ENCODE measurements at places on chromosomes 7 and 10.

DNA sequence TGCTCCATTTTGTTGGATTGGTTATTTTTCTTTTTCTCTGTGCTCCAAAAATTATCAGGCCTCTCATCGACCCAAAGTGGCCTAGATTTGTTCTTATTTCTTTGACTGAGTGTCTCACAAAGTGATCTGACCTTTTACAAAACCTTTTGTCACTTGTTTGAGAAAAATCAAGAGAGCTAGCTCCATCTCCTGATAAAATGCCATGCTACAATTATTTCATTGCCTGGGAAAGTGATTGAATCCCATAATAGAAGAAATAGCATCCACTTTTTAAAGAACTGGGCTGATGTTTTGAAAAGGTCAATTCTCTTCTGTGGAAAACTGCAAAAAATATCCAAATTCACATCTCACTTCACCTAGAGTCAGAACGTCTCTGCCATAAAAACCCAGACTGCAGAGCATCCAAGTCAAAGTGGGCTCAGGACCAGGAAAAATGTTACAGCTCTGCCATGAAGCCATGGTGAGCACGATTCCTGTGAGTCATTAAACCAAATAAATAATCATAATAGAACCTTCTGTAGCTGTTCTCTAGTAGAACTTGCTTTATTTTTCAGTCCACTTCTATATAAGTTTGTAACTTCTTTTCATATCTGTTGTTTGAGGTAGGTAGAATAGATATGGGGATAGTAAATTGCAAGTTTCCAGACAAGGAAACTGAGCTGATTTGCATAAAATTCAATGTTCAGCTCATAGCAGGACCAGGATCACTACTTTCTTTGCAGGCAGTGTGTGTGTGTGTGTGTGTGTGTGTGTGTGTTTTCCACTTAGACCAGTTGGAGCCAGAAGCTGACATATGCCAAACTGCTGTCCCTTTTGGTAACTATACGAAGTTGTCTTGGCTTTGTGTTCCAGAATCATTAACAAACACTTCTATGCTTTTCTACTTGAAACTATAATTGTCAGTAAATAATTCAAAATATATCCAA lies 632.5 kb upstream of the ANKRD30A start:
- no peak for DNase-seq

DNA sequence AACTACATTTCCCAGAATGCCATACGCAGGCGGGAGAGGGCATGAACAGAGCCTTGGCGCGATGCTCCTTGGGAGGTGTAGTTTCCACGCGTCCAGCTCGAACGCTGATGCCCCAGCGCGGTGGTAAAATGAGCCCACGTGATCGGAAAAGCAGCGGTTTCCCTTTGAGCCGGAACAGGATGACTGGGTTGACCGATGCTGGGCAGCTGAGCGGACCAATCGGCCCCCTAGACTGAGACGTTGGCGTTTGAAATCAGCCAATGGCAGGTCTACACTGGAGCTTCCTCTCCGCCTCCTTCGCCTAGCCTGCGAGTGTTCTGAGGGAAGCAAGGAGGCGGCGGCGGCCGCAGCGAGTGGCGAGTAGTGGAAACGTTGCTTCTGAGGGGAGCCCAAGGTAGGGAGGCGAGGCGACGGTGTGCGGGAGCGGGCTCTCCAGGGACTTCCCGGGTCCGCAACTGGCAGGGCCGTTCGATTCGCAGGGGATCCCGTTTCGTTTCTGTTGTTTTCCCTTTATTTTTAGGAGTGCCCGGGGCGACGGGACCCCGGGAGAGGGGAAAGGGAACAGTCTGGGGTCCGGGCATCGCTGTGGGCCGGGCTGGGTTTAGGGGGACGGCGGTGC lies at the start of gene BUB3:
BUB3 (plus strand) TSS at position 311 of the 619 bp plus-strand sequence. CDS start 516 bp downstream, outside the sequence.
- DNase-seq, result peak; percentile 84

DNA sequence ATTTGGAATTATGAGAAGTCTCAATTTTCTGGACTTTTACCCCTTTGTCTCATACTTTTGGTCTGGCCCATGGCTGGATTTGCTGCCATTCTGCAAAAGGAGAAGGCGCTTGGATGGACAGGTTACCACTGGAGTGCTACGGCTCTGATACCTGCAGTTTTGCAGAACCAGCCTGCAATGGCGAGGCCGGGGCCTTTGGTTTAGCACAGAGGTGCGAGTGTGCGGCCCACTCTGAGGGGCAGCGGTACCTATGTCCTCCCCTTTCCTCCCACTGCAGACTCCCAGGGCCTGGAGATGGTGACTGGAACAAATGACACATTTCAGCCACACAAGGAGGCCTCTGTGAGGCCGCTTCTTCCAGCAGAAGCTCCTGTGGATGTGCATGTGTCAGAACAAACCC lies 11.9 kb downstream of the ZNF777 start:
- DNase-seq, result no peak

GRCh38 chr7:13778967-13779366 lies 210.5 kb downstream of the ETV1 start:
- DNase-seq, result no peak

- no peak for DNase-seq
These were observed 18.4 kb upstream of the PON1 start for GRCh38 chr7:95342642-95343307.

- DNase-seq, result no peak
These were observed 24.2 kb upstream of the PCBD1 start for GRCh38 chr10:70912556-70912955.

GRCh38 chr7:112092306-112092705 lies 113.9 kb downstream of the DOCK4 start:
- DNase-seq, result no peak

DNA sequence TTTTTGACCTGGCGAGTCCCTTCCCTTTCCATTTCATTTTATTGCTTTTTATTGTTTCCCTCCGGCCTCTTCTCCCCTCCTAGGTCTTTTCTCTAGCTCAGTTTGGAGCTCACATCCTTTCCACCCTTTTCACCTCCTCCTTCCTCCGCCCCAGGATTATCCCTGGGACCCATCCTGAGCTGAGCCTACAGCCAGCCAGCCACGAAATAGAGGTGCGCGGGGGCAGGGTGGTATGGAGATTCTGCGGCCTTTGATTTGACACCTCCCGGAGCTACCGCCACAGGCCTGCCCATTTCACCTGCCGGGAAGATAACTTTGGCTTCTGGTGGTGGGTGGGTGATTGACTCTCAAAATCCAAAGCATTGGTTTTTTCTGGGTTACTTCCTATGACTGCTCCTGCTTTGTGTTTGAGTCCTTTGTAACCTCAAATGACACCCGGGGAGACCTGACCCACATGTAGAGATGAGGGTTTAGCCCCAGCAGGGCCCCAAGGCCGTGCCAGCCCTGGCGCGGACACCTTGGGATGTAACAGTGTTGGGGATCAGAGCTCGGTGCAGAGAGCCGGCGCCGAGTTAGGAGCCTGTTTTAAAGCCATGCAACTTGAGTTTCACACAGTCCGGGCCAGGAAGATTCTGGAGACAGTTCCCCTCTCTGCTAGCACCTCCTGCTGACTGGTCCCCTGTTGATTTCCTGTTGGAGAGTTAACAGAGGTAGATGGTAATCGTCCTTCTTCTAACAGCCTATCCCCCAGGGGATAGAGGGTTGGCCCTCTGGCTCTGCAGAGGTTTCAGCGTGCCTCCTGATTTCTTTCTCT lies 1.5 kb downstream of the DUSP5 start:
- DNase-seq, result no peak

DNA sequence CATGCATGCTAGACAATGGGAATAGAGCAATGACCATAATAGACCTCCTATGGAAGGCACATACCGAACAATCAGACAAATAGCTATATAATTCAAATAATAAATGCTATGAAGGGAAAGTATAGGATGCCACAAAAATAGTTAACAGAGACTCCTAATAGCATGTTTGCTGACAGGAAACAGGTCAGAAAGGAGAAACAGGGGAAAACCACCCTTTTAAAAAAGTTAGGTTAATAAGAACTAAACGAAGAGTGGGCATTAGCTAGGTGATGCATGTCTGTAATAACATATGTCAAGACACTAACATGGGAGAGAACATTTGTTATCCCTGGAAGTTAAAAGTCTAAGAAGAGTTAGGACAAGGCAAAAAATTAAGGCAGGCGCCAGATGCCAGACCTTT lies 58.9 kb downstream of the ABI1 start:
- no peak for DNase-seq

GRCh38 chr10:33244354-33244967 lies 90.0 kb downstream of the NRP1 start:
- DNase-seq, result no peak

DNA sequence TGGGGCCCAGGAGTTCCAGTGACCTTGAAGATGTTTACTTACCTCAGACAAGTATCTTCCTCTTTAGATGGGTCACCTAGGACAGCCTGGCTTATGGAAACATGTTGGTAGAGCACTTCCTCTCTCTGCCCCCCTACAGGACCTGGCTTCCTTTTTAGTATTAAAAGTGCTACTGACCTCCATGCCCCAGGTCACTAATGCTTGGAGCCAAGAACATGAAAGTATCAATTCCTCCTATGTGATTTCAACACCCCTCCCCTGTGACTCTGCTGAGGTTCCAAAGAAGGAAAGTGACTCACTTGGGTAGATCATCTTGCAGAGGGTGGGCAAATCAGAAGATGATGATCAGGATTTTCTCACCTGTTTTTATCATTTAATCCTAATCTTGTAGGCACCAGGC lies 125.3 kb upstream of the CCDC6 start:
- no peak for DNase-seq

- DNase-seq, result no peak
These were observed 235.4 kb upstream of the MYO3A start for GRCh38 chr10:25698638-25699037.

- no peak for DNase-seq
These were observed 202.8 kb downstream of the IPMK start for GRCh38 chr10:58064714-58065528.

DNA sequence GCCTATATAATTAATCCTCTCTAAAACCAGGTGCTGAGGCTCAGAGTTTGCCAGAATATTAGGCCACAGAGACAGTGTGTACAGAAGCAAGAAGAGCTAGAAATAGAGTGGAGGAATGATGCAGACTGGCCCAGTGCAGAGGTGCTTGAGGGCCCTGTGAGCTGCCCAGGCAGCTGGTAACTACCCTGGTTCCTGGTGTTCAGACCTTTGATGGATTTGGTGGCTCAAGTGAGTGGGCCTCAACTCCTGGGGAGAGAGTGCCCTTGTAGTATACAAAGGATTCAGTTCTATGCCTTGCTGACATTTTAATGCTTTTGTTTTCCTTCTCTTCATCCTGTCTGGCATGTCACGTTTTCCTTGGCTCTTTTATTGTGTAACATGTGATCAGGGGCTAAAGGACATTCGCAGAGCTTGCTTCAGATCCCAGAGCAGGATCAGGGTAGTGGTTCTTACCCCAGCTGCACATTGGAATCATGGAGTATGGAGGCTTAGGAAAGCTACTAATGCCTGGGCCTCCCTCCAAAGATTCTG lies 20.0 kb downstream of the LRRC4 start:
- no peak for DNase-seq

GRCh38 chr10:58258977-58259692 lies 8.6 kb downstream of the IPMK start:
- no peak for DNase-seq

- DNase-seq, result no peak
These were observed 371.4 kb downstream of the PHTF2 start for GRCh38 chr7:78169992-78170391.

DNA sequence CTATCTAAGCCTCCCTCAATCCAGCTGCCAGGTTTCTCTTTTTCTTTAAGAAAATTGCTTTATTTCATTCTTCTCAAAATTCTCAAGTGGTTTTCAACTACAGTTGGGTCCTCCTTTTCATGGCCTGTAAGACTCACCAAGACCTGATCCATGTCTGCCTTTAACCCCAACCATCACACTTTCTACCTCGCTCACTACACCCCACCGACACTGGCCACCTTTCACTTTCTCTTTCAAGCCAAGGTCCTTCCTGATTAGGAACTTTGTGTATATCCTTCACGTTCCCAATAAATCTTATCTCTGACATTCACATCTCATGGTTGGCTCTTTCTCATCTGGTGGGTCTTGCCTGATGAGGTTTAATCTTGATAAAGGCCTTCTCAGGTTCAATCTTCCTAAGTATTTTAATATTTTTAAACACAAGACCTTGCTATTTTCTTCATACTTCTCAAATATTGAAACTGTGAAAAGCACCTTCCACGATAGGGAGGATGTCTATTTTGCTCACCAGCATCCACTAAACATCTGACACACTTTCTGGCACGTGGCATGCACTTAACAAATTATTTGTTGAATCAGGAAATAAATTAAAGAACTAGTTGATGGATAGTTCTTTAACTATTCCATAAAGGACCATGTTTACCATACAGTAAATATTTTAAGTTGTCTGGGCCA lies 624.8 kb downstream of the GRID1 start:
- DNase-seq, result no peak

- no peak for DNase-seq
These were observed 258.4 kb downstream of the SEMA3A start for GRCh38 chr7:83936056-83936708.

GRCh38 chr7:80380957-80381356 lies 130.9 kb downstream of the GNAT3 start:
- no peak for DNase-seq

- peak; percentile 24 for DNase-seq
These were observed 863 bp downstream of the ST8SIA6 start for GRCh38 chr10:17453373-17454091.

- DNase-seq, result no peak
These were observed 115.9 kb downstream of the MICU1 start for GRCh38 chr10:72509941-72510340.

- no peak for DNase-seq
These were observed 108.7 kb downstream of the LARP4B start for GRCh38 chr10:822661-823367.

DNA sequence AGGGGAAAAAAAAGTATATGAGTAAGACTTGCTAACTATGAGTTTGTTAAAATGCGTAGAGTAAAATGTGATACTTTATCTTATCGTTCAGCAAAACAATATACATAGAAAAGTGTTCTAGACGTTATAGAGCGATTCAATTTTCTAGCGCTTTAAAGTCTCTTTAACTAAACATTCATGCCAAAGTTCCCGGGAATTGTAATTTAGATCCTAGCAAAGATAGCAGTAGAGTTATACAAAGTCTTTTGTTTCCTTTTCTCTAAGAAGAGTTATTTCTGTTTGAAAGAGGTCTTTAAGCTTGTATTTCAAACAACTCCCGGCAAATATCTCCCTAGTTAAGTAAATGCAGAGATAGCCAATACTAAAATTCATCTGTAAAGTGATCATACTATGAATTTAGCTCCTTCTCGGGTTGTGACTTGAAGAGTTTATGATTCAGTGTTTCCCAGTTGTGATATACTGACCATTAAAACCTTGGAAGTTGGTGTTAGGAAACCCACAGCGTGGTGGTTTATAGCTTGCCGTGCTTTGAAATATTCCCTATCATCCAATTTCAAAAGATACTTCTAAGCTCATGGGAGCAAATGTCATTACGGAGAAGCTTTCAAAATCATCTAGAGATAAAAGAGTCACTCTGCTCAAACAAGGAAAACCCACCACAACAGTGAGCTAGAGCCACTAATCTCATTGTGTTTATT lies 171.7 kb downstream of the CSTF2T start:
- no peak for DNase-seq

- no peak for DNase-seq
These were observed 308.4 kb downstream of the BICC1 start for GRCh38 chr10:58820861-58821751.

DNA sequence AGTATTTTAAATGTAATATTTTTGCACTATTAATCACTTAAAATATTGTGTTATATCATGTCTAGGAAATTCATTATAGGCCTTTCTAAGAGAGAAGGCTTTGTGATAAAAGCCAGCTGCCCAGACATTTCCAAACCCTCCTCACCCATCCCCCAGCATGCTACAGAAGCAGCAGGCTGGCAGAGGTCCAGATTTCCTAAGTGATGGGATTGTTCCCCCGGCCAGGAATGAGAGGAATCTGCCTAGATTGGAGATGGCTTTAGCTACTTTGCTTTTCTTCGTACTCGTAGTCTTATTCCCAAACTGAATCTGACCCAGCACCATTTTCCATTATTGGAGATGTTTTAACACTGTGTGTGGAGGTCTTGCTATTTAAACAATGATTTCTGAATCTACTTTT lies 29.4 kb downstream of the CDK14 start:
- no peak for DNase-seq

Data from stimulated activated CD4-positive, alpha-beta T cell treated with anti-CD3 and anti-CD28 coated beads, Interleukin-15, amount 100 ng/mL, for 1 hour (primary cell).